Mammary epithelial cell (primary cell): ENCODE measurements at places on chromosomes 6 and 20. TPM values are rescaled to one million over a fixed set of nuclear protein-coding genes. Genes with fewer than 3 reads are reported as not detected.

SPATS1 gene
- not detected for polyA plus RNA-seq

GRCh38 chr6:130162421-130162820 lies 60.3 kb downstream of the SAMD3 start:
- DNase-seq, result no peak

- peak; percentile 3 for DNase-seq
Measured at GRCh38 chr6:38634518-38634917, 5.2 kb downstream of the BTBD9 start.

GRCh38 chr6:28555136-28555535 lies 29.5 kb downstream of the GPX5 start:
- no peak for DNase-seq

DNA sequence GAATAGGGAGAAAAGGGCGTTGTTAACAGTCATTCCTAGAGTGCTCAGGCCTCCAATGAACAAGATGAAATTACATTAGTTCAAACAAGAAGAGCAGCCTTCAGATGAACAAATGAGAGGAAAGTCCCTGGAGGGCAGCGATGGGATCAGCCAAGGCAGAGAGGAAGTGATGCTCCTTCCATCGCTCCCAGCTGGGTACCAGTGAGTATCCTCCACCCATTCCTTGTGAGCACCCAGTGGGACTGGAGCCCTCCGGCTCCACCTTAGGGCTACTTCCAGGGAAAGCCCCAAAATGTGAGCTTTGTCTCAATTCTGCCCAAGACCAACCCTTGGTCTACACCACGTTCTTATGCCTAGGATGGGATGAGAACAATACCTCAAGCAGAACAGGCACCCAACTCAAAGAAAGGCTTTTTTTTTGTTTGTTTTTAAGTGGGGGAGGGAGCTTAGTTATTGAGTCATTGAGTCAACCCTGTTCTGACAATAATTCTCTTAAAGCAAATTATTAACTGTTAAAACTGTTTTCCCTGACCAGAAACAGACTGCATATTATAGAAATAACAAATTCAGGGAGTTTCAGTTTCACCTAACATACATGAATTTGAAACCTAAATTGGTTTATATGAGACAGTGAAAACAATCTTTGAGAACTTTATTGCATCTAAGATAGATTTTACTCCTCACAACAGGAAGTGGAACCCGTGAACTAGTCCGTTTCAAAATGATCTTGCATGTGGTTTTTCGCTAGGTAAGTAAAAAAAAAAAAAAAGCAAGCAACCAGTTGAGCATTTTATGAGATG lies 106.9 kb downstream of the IPCEF1 start:
- no peak for DNase-seq

- peak; percentile 87 for DNase-seq
Measured at GRCh38 chr20:5918856-5919625, 31.3 kb downstream of the TRMT6 start.

CDYL gene
- polyA plus RNA-seq, result 19.6 TPM

SIRPB1 gene
- 2.1 TPM for polyA plus RNA-seq

- peak; percentile 9 for DNase-seq
Measured at GRCh38 chr6:107491138-107491609, 1.3 kb downstream of the SOBP start.

DNA sequence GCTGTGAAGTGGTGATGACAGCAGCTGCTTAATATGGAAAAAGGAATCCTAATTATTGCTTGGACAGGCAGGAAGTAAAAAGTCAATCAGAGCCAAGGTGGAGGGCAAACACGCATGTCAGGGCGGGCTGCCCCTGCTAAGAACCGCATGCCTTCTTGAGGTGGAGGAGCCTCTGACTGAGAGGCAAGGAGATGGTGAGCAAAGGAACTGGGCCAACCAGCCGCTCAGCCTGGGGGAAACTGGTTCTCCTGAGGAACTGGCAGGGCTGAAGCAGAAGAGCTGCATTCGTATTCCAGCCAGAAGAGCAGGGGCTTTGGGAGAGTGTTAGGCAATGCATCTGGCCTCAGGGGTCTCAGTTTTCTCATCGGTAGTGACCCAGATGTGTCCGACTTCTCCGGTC lies 13.1 kb upstream of the MLN start:
- no peak for DNase-seq
